ENCODE measurements at places on chromosomes 12 and 14.

DNA sequence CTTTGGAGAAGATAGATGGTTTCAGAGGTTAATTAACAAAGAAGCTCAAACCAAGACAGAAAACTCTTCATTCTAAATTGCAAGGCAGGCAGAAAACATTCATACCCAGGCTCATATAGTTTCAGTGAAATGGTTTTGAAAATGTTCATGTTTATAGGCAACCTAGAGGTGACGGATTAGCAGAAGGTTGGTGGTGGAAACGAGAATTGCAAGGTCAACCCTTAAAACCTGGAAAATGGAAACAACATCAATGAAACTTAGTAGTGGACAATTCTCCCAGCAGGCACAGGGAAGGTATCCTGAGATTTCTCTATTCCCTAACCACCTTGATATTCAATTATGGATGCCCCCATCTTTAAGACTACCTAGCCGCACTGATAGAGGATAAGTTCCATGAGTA, 965 bp downstream of the CD163 start:
- no peak for DNase-seq

DNA sequence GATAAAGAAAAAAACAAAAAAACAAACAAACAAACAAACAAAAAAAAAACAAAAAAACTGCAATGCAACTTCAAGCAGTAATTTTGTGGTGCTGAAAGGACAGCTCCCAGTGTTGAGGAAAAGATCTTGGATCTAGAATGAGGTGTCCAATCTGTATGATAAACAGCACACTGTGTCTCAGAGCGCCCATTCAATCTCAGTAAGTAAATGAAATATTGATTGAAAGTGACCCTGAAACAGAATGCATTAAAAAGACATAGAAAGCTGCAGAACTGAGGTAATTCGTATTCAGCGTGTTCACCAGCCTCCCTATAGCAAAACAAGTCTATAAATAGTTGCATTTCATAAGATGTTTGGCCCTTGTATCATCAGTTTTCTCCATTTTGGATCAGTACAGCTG, 153.0 kb downstream of the NOVA1 start:
- no peak for DNase-seq

DNA sequence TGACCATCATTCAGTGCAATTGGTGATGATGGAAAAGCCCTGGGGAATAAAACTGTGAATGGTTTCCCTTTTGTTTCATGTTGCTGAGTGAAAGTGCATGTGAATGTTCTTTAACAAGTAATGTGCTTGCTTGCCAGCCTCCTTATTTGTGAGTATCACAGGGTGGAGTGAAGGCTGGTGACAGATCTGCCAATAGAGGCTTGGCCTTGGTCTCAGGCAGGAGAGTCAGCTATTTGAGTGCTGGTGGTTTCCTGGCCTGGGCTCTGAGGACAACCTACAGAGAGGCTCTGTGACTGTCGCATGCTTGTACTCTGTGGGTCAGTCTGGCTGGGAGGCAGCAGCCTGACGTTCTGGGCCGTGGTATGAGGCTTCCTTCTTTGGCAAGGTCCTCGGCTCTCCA, 20.7 kb downstream of the KRT85 start:
- peak; percentile 22 for DNase-seq

- no peak for DNase-seq
These were observed 3.4 kb downstream of the TEX22 start for GRCh38 chr14:105401699-105402098.

DNA sequence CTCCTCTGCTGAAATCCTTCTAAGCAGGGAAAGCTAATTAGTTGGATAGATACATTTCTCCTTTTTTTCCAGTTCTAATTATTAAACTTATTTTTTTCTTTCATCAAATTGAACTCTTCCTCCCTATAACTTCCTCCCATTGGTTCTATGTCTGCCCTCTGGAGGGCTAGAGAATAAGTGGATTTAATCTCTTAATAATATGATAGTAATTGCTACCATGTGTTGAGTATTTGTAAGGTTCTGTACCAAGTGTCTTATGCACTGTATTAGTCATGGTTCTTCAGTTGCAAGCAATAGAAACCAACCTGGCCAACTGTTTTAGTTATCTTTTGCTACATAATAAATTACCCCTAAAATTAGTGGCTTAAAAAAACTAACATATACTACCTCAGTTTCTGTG, 190.5 kb upstream of the PLXNC1 start:
- no peak for DNase-seq

GRCh38 chr12:96986883-96987523, 79.9 kb downstream of the NEDD1 start:
- no peak for DNase-seq

DNA sequence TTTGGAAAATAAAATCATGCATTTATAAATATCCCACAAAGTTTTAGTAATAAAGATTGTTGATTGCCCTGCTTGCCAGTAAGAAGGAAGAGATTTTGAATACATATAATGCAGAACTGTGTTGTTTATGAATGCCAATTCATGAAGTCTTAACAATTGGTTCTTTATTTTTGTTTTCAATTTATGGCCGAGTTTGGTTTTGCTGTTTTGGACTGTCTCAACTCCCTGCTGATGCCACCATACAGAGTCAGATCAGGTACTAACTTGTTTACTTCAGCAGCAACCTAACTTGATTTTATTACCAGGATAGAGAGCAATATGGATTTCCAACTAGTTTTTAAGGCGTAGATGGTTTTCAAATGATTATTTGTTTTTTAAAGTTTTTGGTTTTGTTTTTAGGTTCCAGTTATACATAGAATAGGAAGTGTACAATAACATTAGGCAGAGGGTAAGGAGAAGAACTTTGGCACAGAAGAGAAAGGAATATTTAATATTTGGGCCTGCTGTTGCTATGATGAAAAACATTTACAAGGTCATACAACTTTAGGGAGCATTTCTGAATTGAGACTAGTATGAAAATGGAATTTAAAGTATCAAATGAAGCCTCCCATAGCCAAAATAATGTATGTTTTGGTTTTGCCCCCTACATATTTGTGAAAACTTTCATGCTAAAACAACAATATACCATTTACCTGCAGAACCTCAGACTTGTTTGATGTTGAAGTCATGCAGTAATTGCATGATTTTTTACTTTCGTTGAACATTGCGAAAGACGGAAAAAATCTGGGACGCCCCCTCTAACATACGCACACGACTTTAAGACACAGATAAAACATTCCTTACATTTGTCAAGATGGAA, 904 bp upstream of the FAM177A1 start:
- DNase-seq: no peak

GRCh38 chr14:78836777-78837176, 666.6 kb downstream of the NRXN3 start:
- peak; percentile 22 for DNase-seq

DNA sequence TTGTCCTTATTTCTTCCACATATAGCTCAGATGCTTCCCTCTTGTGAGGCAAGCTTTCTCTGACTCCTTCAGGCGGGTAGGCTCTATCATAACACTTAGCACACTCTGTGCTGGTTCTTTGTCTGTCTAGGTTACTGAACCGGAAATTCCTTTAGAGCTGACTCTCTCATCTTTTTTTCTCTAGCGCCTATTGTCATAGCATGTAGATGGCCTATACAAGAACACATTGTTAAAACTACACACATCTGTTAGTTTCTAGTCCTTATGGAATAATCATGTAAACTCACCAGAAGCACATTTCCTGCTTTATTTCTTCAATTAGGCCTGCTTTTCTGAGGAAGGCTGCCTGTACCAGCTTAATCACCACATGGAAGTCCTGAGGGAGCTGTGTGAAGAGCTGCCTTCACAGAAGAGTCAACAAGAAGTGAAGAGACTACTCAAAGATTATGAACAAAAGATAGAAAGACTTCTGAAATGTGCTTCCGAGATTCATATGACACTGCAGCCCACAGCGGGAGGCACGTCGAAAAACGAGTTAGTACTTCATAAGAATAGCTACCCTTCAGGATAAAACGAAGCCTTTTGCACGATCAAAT, 143.9 kb downstream of the SYNE2 start:
- DNase-seq: no peak

DNA sequence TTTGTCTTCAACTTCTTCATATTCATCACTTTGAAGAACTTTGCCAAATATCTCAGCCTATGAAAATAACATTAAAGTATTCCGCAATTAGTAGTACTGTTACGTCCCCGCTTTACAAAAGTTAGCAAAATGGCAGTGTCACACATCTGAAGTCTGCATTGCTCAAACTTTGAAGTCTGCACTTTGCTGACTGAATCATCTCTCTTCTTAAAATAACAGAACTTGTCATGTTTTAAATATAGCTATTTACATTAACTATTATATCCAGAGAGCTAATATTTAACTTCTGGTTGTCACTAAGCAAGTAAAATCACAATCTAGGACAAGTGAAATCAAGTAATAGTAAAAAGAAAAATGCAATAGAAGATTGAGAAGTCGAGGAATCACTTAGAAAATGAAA, 34.5 kb downstream of the IPO8 start:
- DNase-seq: no peak

- no peak for DNase-seq
These were observed 34.3 kb downstream of the DHRS2 start for GRCh38 chr14:23670481-23670880.

DNA sequence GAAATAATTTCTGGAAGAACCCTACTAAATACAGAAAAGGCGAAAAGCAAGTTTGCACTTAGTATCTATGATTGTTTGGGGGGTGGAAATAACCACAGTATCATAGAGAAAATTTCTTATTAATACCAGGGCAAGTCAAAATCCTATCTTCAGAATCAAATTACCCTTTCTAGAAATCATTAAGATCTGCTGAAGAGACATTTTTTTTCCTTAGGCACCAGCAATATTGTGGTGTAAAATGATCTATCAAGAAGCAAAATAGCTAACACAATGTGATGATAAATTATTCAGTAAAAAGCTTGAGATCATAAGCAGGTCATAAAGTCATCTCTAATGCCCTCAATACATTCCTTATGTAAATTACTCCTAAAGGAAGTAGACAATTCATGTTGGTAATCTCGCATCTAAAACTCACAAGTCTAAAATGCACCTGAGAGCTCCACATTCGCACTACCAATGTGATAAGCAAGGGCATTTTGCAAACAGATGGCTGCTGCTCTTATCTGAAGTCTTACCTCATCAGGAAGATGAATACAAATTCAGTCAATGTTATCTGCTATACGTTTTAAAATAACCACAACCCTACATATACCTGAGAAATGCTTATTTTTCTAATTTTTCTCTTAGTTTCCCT, 14.6 kb downstream of the HEATR5A start:
- DNase-seq: no peak

GRCh38 chr12:80470403-80470802, 26.4 kb downstream of the PTPRQ start:
- DNase-seq: no peak
